ENCODE measurements at places on chromosomes 1 and 21.

DNA sequence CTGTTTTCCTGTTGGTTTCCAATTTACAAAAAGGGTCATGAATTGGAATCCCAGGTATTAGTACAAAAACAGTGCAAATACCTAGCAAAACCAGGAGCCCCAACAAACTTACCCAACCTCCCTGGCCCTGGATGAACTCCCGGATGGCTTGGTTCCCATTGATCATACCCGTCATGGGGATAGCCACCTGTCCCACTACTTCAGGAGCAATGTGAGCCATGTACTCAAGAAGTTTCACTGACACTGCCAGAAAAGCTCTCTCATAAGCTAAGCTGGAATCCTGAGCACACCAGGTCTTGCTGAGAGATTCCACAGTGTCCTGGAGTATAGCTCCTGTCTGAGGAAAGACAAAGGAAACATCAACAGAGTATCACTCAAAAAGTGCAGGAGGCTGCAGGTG, 5.7 kb downstream of the BCL2L15 start:
- no peak for DNase-seq

GRCh38 chr1:182329471-182329870, 62.1 kb downstream of the GLUL start:
- no peak for DNase-seq

GRCh38 chr1:56065729-56066128, 513.6 kb downstream of the PLPP3 start:
- DNase-seq: no peak

DNA sequence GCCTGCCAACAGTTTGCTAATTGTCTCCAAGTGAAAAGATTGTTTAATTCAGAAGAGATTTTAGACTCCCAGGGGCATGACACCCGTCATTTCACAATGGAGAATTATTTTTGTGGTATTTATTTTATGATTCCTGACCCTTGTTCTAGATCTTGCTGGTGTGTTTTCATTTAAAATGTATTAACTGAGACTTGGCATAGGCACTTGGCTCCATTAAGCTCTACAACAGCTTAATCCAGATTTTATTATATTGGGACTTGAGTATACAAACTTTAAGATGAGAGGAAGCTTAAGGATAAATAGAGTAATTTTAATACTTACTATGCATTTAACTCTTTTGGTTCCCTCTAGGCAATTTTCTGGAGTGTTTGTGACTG, 101.3 kb upstream of the KCNE2 start:
- DNase-seq: peak; percentile 21

DNA sequence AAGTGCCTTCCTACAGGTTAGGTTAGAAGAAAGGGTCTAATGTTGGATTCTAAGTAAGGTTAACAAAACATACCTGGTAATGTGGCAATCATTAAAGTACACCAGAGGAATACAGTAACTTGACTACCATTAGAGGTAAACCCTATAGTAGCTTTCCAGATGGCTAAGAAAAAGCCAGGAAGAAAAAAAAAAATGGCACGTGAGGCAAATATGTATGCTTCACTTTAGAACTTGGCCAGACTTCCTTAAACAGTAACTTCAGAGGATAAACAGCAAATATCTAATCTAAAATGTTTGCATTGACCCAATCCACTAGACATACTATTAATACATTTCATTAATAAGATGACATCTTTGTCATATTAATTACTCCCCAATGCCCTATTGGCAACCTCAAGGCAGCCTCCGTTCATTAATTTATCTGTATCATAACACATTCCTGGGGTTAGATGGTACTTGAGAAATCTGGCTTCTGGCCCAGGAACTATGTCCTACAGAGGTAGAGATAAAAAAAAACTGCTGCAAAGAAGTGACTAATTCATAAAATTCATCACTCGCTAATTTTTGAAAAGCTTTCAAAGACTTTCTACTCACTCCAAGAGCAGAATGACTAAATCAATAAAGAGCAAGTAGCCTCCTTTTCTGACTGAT, 5.8 kb downstream of the DCAF8 start:
- DNase-seq: no peak

- no peak for DNase-seq
These were observed 685.3 kb upstream of the CHRM3 start for GRCh38 chr1:238701024-238701423.

GRCh38 chr1:110948038-110948810, 15.5 kb downstream of the LRIF1 start:
- DNase-seq: no peak

DNA sequence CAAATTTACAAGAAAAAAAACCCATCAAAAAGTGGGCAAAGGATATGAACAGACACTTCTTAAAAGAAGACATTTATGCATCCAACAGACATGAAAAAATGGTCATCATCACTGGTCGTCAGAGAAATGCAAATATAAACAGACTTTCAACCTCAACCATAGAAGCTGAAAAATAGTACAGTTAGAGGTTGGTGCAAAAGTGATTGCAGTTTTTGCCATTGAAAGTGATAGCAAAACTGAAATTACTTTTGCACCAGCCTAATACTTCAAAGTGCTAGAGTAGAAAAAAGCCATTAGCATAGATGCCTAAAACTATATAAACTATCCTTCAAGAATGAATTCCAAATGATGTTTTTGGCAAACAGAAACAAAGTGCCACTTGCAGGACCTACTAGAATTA, 365.8 kb upstream of the DPYD start:
- no peak for DNase-seq

DNA sequence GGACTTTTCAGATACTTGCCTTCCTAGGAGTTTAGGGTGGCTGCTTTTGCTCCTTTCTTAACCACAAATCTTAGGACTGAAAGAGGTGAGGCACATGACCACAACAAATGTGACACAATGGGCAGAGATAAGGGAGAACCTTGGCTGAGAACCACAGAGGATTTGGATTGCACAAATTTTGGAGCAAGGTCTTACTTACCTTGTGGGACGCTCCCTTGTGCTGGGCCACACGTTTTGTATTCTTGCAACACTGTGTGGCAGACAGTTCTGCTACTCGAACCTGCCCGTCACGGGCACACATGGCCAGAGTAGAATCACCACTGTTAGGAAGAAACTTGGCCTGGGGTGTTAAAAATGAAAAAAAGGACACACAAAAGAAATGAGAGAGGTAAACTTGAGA, 23.9 kb downstream of the DCAF8 start:
- DNase-seq: no peak

- DNase-seq: peak; percentile 14
These were observed 84.5 kb upstream of the ST6GALNAC5 start for GRCh38 chr1:76782809-76783208.

DNA sequence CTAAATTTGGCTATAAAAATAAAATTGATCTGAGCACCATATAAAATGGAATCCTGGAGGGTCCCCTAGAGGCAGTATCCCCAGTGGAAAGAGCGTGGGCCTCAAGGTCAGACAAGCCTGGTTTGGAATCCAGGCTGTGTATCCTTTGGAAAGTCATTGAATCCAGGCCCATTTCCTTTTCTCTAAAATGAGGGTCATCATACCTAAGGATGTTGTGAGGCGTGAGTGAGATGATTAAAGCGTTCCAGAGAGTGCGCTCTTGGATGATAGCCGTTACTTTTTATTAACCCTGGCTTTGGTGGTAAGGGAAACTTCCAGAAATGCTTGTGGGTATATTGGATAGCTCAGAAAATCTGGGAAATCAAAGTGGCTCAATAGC, 683 bp upstream of the ZNF436 start:
- no peak for DNase-seq

- DNase-seq: no peak
These were observed 1457.5 kb downstream of the KCNT2 start for GRCh38 chr1:195150768-195151167.

- DNase-seq: no peak
These were observed 256.8 kb downstream of the DISC1 start for GRCh38 chr1:231883382-231883781.

GRCh38 chr21:36052860-36053714, 7.2 kb downstream of the SETD4 start:
- no peak for DNase-seq

DNA sequence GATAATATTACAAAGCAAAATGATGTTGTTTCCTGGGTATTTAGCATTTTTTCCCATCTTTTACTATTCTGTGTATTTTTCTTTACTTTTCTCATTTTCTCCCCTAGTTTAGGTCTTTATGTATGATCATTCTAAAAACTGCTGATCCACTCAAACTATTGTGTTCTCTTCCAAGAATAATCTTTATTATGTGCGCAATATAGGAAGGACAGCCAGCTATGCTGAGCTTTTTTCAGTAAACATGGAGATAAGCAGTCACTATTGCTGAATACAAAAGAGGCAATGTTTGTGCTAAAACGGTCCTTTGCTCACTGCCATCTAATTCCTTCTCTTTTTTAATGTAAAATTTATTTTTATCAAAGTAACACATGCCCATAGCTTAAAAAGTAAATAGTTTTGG, 6.7 kb upstream of the PTBP2 start:
- no peak for DNase-seq

- DNase-seq: no peak
These were observed 52.2 kb downstream of the ACP6 start for GRCh38 chr1:147618077-147618569.

DNA sequence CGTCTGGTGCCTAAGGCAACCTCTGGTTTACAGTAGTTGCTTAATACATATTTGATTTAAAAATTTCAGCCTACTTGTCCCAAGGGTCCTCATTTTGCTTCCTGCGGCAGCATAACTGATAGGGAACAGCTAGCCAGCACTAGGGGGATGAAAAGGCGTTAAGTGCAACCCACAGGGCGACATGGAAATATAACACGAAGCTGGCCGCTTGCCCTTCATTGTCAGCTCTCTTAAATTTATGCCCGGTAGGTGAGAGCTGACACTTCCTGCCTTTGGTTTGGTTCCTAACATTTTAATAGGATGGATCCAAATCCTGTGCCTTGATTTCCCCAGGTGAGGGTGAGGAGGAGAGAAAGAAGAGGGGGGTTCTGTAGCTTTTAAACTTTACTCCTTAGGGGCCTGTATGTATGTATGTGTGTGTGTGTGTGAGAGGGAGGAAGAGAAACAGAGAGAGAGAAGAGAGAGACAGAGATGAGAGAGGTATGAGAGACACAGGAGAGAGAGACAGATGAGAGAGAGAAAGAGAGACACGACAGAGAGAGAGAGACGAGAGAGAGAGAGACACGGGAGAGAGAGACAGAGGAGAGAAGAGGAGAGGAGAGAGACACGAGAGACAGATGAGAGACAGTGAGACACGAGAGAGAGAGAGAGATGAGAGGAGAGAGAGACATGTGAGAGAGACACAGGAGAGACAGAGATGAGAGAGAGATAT, 938 bp upstream of the ACTN2 start:
- DNase-seq: no peak

DNA sequence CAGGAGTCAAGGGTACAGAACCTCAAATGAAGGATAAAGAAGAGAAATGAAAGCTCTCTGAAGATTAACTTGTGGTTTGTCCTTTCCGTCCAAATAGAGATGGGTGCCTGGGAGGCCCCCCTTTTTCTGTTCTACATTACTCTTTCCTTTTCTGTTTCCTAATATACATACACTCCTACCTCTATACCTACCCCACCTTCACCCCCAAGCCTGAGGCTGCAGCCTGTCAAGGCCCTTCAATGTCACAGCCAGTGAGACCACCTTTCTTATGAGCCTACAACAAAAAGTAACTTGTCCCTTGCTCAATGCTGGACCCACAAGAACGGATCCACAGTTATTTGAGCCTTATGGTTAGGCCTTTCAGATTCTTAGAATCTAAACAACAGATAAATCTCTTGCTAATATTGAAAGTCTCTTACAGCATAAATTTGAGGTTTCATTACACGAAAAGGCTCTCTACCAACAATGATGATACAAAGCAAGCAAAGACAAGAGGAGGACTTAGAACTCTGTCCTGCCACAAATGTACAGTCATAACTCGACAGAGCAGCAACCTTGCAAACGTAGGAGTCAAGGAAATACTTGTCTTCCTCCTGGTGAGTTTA, 4.1 kb upstream of the TRAF3IP3 start:
- no peak for DNase-seq

GRCh38 chr1:32623775-32624174, 26.6 kb downstream of the ZBTB8OS start:
- DNase-seq: no peak

GRCh38 chr1:224640018-224640417, 23.9 kb downstream of the CNIH3 start:
- no peak for DNase-seq

GRCh38 chr21:17699524-17700189, 87.0 kb upstream of the BTG3 start:
- DNase-seq: no peak

- DNase-seq: no peak
These were observed 333.8 kb upstream of the PTBP2 start for GRCh38 chr1:96387785-96388184.

GRCh38 chr21:33802481-33802880, 113.1 kb downstream of the ATP5PO start:
- no peak for DNase-seq

GRCh38 chr1:53944469-53945182, 873 bp downstream of the IFT25 start:
- no peak for DNase-seq

DNA sequence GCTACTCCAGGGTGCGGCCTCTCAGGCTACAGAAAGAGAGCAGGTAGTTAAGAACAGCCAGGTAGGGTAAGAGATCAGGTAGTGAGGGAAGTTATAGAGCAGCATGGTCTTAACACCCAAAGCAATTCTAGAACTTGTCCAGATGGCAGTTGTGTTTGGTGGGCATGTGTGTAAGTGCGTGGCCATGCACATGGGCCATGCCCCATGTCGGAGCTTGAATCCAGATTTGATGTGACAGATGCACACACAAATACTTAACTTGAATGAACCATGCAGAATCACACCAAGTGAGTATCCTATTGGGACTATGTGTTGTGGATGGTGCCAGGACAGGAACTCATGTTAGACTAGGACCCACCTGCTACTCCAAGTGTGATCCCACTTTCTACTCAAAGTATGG, 145.7 kb upstream of the HMGB4 start:
- DNase-seq: no peak

- DNase-seq: peak; percentile 64
These were observed 32.3 kb upstream of the TARDBP start for GRCh38 chr1:10980094-10980577.

DNA sequence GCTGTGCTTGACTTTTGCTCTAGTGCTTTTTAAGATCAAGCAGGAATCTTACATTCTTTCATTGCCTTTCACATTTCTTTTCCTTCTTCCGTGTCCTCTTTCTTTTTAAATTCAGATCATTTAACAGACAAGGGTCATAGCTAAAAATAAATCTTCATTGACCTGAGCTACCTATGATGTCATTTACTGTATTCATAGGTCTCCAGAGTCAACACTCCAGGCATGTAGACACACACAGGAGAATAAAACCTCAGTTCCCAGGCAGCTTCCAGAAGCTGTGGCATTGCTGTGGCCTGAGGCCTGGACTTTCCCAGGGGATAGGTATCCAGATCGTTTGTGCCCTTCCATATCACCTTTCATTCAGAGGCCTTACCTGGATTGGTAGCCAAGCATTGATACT, 38.5 kb upstream of the ENAH start:
- no peak for DNase-seq

DNA sequence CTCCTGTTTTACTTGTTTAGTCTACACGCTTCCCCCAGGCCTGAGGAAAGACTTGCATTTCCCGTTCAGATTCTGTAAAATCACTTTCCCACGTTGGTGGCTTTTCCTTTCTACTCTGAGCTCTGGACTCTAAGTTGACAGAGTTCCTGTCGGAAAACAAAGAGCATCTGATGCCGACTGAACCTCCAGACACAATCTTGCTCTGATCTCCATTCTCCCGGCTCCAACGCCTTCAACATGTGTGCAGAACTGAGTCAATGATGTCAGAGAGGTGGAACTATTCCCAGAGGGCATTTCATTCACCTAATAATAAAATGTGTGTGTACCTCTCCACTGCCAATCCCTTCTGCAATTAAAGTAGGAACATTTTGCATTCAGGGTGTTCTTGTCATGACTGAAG, 147.7 kb downstream of the MIS18A start:
- no peak for DNase-seq

All from fibroblast of the conjunctiva (primary cell).